ENCODE measurements at places on chromosomes 7 and 10.

DNA sequence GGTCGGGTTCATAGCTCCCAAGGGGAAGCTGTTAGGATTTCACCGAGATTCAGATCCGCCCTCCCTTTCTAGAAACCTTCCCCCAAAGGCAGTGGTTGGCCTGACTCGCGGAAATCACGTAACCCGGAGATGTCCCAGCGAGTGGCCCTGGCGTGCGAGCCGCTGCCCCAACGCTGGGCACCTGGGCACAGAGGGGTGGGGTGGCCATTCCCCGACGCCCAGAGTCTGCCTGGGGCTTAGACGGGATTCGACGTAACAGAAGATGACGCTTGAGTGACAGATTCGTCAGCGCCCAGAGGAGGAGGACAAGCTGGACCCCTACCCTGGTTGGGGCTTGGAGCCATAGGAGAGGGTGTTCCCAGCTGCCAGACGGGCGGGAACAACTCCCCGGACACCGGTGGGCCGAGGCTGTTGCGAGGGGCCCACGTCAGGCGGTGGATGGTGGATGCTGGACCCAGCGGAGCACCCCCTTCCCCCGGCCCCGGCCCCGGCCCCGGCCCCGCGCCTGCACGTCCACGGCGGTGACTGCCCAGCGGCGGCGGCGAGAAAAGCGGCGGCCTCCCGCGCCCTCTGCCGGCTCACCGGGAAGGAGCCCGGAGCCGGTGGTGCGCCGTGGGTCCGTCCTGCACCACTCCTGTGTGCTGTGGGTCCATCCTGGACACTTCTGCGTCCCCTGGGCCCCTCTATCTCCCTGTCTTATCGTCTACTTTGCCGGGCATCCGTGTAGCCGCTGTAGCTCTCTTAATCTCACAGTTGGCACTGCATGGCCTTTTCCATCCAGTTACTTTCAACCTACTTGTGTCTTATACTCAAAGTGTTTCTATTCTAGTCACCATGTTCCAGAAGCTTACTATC is 35.4 kb upstream of the KNDC1 start:
- DNase-seq: no peak

DNA sequence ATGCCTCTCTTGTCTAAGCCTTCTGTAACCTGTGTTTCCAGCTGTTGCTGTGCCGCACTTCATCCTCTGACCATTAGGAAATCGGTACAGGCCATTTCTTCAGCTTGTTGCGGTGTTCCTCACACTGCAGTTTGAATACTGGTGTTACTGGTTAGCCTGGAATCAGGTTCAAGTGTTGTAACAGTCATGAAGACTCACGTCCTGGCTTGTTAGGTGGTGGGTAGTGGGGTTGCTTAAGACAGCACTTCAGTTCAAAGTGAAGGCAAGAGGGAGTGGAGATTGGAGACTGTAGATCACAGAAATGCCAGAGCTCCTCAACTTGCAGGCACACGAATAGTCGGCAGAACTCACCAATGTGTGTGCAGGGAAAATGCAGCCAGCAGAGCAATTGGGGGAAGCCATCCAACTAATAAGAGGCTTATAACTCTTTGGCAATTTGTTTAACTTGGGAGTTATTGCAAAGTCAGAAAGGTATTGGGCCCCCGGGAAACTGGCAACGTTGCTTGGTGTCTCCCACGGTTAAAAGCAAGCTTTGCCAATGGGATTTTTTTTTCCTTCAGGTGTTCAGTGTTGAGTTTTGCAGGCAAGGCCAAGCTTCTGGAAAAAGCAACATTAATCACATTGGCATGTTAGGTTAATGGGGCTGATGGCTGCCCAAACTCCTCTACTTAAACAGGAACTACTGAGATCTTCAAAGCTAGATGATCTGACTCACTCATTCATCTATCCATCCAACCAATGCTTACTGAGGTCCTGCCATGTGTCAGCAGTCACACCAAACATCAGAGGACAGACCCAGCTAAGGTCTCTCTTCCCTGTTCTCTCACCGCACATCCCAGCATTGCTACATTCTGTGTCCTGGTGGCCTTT is 380.9 kb downstream of the GATA3 start:
- no peak for DNase-seq

DNA sequence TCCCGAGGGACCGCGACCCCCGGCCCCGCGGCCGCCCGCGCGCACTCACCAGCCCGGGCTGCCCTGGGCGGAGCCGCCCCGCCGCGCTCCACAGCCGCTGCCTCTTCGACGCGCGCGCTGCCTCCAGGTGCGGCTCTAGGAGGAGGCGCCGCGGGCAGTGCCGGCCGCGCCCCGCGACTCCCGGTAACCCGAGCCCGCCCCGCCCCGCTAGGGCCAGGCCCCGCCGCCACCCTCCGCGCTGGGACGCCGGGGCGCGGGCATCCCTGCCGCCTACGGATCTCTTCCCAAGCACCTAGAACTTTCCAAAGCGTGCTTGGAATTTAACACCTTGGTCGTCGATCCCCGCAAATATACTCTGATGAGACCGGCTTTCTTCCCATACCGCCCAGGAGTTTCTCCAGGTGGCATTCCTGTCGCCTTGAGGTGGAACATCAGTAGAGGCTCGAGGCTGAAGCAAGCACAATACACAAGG is at the start of gene SLC26A5:
Gene SLC26A5 (minus strand): TSS at position 159 of the 472 bp plus-strand sequence. CDS start 24,693 bp downstream, outside the sequence.
- DNase-seq: no peak

DNA sequence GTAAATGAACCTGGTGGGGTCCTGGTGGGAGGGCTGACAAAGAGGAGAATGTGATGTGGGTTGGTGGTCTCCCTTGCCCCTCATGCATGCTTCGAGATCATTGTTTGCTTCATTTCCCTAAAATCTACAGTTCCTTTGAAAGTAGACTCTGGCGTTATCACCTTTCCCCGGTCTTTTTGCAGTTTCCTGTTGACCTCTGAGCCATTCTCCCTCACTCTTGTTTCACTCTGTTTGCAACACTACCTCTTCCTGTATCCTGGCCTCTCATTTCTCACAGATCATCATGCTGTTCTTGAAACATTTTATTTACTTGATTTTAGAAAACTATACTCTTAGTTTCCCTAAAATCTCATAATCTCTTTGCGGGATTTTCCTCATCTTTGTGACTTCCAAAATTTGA is 179.8 kb downstream of the WNT2 start:
- DNase-seq: no peak

GRCh38 chr10:129497013-129497412 is 30.0 kb downstream of the MGMT start:
- no peak for DNase-seq

GRCh38 chr10:73126343-73126742 is 16.1 kb downstream of the NUDT13 start:
- no peak for DNase-seq

DNA sequence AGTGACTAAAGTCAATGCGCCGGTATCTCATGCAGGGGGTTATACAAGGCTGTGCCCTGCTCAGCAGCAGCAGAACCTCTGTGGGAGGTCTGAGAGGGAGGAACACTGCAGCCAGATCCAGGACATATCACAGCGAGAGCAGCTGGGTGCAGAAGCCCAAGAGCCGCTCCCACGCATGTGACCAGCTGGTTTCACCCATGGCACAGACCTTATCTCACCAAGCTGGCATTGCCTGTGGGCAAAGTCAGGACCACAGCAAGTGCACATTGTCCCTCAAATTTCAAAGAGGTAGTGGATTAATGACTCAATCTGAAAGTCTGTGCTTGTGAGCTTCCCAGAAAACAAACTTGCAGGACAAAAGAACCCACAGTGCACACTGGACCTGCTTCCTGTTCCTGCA is 31.6 kb upstream of the AKR1C1 start:
- no peak for DNase-seq

GRCh38 chr10:70478191-70479164 is at the start of gene PALD1:
Gene PALD1, plus strand, starts transcription at chr10:70478767. Its CDS starts 47,185 bp downstream, at chr10:70525952.
- no peak for DNase-seq

- no peak for DNase-seq
Observed at GRCh38 chr7:97401398-97401797, 283.9 kb downstream of the SDHAF3 start.

GRCh38 chr7:366161-366803 is 76.3 kb downstream of the FOXL3 start:
- DNase-seq: no peak

DNA sequence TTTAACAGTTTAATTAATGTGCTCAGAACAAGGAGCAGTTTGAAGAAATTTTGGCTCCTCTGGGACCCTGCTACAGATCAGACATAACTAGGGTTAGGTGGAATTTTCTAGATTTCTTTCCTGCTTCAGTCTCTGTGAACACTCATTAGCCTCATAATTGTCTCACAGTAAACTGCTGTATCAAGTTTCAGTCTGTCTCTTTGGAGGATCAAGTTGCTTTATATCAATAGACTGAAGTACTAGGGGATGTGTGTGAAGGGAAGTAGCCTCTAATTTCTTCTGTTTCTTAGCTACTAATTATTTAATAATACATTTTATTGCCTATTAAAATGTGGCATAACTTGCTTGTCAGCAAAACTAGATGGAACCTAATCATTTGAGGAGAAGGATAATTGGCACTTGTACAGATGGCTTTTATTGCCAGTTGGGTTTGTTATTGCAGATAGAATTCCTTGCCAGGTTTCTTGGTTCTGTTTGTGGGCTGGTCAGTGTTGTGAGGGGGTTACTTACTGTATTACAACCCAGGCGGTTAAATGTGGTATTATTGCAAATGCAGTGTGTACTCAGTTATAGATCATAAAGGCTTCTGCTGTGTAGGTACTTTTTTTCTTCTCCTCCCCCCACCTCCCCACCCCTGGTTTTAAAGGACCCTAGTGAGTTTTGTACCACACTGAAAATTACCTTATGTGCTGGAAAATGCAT is 758.0 kb downstream of the AUTS2 start:
- no peak for DNase-seq

DNA sequence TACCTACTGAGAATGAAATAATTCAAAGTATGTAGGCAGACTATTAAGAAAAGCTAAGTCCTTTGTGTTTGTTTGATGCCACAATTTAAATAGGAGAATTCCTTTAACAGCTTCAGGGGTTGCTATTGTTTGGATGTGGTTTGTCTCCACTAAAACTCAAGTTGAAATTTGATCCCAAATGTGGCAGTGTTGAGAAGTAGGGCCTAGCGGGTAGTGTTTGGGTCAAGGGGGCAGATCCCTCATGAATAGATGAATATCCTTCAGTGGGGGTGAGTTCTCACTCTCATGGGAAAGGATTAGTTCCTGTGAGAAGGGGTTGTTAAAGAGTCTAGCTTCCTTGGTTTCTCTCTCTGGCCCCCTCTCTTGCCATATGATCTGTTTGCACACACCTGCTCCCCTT is 97.0 kb downstream of the HGF start:
- no peak for DNase-seq

DNA sequence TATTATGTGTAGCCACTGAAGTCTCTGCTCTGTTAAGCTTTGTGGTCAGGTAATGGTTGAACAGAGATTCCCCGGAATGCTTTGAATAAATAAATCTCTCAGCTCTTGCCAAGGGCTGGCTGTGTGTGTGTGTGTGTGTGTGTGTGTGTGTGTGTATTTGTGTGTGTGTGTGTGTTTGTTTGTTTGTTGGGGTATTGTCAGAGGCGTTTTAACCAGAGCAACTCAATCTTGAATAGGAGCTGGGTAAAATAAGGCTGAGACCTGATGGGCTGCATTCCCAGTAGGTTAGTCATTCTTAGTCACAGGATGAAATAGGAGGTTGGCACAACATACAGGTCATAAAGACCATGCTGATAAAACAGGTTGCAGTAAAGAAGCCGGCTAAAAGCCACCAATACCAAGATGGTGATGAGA is 256.2 kb upstream of the CACNA2D1 start:
- DNase-seq: no peak

- DNase-seq: no peak
Observed at GRCh38 chr10:70649526-70649925, 22.8 kb upstream of the ADAMTS14 start.

DNA sequence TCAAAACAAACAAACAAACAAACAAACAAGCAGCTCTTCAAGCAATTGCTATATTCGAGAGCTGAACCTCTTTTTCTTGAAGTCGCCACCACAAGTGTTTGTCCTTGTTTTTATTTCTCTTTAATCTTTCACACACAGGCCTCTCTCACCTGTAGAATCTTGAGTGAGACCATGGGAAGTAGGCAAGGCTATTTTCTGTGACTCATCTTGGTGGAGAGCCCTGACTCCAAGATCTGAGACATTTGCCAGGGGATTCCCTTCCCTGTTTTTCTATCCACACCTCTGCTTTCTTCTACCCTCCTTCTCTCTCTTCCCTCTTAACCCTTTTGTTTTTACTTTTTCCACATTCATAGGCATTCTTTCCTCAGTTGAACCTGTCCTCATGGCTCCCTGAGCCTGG is 8.0 kb upstream of the TAS2R60 start:
- DNase-seq: no peak

- peak; percentile 60 for DNase-seq
Observed at GRCh38 chr7:143305423-143306070, 10.4 kb upstream of the CLCN1 start.

DNA sequence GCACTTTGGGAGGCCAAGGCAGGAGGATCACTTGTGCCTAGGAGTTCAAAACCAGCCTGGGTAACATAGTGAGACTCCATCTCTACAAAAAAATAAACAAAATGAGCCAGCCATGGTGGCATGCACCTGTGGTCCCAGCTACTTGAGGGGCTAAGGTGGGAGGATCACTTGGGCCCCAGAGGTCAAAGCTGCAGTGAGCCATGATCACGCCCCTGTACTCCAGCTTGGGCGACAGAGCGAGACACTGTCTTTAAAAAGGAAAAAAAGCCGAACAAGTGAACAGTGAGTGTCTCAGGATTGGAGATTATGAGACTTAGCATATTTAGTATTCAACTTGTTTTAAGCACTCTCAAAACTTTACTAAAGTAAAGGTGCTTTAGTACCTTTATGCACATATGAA is 28.1 kb downstream of the BLNK start:
- no peak for DNase-seq

- no peak for DNase-seq
Observed at GRCh38 chr7:33044401-33044718, 18.2 kb downstream of the NT5C3A start.

- no peak for DNase-seq
Observed at GRCh38 chr10:16518822-16519221, 2.9 kb downstream of the C1QL3 start.

Measured in activated CD8-positive, alpha-beta memory T cell treated with anti-CD3 and anti-CD28 coated beads for 1 hour (primary cell).